ENCODE measurements at places on chromosomes 2 and 18.
A peak's percentile ranks its signal among the peaks of the same experiment; 100 is the strongest.

- peak; percentile 37 for DNase-seq
Measured at GRCh38 chr2:120526047-120526562, 180.2 kb downstream of the INHBB start.

GRCh38 chr18:60196836-60197606, 175.6 kb downstream of the MC4R start:
- no peak for DNase-seq

DNA sequence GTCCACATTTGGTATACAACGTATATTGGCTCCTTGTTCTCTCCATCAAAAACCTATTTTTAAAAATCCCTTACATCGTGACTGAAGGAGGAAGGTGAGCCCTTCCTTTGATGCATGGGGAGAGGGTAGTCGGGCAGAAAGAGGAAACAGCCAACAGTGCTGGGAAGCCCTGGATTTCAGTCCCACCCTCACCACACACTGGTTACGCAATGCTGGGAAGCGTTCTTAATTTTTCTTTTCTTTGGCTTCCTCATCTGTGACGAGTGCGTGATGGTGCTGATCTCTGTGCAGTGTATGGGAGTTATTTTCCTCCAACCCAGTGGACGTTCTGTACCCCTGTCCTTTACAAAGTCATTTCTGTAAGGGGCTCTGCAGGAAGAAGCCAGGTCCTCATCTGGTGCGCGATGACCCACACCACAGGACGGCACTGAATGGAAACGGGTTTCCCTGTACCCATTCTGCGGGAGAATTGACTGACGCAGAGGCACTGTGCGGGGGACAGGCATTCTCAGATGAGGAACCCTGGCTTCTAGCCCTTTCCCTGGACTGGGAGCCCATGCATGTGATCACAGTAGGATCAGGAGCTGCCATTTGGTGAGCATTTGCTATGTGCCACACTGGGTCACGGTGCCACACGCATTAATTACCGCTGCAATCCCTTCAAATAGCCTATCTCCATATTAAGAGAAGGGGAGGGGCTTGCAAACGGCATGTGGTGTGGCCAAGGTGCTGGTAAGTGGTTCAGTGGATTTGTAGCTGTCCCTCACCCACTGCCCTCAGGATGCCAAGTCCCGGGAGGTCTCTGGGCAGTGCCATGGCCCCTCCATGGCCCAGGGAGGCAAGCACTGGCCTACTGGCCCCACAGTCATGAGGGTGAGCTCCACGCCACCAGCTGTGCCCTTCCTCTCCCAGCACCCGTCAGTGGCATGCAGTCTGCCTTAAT, 4.3 kb downstream of the COLEC11 start:
- DNase-seq, result no peak

GRCh38 chr2:38462121-38462661, 85.1 kb upstream of the ATL2 start:
- DNase-seq, result no peak

DNA sequence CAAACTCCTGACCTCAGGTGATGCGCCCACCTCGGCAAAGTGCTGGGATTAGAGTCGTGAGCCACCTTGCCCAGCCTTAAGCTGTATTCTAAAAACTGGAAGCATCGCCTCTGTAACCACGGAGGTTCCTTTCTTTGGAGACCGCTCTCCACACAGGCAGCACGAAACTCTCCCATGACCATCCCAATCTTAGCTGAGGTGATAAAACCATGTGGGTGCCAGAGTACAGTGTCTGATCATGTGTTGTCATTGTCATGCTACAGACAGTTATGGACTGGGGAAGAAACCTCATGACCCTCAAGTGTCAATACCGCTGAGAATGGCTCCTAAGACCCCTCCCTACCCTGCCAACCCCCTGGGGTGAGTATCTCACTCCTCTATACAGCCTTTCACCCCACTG, 41.4 kb upstream of the EPG5 start:
- DNase-seq, result no peak

- no peak for DNase-seq
Measured at GRCh38 chr18:21458310-21458709, 142.2 kb downstream of the ESCO1 start.

DNA sequence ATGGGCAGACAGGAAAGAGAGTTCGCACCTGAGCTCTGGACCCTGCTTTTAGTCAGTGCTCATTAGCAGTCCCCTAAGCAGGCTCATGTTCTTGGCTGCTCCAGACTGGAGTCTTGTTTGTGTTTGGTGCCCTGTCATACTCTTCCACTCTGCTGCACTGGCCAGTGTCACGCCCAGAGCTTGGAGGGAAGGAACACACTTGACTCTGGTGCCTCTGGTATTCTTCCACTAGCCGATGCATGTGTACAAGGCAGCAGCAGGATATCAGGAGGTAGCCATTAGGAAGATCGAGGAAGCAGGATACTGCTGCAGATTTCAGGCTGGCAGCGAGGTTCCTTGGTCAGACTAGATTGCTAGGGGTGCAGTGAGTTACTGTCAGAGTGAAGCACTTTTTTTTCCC, 81.4 kb upstream of the B3GNT2 start:
- DNase-seq, result no peak

DNA sequence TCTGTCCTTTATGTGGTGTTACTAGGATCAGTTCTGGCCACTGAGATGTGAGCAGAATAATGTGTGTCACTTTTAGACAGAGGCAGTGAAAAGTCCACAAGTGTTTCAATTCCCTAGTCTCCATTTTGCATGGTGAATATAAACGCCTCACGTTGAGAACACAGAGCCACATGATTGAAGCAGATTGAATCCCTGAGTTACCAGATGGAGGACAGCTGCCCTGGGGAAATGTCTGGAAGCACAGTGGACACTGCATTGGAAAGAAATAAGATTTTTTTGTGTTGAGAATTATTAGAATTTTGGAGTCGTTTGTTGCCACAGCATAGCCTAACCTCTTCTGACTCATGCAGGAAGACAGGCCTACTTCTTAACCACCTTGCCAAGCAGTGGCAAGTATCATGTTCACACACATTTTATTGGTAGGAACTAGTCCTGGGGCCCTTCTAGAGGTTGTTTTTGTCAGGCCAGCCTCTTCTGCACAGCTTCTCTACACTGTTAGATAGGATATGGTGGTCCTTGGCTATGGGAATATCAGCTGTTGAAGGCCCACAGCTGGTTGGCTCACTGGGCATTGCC, 188.6 kb downstream of the TMEM182 start:
- DNase-seq, result no peak

DNA sequence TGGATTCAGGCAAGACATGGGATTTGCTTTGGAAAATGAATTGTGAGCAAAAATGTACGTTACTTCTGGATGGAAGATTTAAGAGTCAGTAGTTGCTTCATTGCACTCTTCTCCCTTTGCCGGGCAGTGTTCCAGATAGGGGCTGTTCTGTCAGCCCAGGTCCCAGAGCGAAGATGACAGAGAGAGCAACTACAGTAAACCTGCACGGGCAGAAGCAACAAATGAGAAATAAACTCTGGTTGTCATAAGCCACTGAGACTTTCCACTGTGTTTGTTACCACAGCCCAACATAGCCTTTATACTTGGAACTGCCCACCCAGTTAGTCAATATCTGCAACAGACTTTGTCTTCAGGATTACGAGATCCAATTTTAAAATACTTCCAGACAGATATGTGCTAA, 83.3 kb downstream of the CACNB4 start:
- no peak for DNase-seq

- no peak for DNase-seq
Measured at GRCh38 chr2:1642066-1642861, 102.1 kb downstream of the PXDN start.

DNA sequence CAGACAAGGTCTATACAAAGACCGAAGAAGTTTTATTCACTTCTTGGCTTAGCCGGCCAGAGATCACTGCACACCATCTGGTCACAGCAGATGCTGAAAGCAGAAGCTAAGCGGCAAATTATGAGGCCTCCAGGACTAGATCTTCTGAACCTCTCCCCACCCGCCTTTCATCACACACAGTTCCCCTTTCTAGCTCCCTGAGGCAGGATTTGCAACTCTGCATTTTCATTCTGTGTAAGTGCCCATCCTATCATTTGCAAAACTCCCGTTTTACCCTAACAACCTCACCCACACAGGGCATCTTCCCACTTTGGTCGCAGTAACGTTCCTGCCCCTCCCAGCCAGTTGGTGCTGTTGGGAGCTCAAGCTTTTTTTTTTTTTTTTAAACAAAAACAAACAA, 3.1 kb upstream of the MOB1A start:
- DNase-seq, result no peak

DNA sequence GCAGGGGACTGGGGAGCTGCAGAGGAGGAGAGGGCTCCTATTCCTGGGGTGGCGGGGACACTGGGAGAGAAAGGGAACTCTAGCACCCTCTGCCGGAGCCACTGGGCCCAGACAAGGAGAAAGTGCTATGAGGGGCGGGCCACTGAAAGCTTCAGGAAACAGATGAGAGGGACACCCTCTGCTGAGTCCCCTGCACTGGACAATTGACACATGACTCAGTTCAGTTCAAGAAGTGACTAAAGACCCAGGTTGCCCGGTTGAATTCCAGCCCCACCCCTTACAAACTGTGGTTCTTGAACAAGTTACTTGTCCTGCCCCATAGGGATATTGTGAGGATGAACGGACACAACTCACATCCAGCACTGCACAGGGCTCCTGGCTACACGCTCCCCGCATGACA, 5.0 kb downstream of the RUFY4 start:
- DNase-seq, result peak; percentile 76

GRCh38 chr2:199777315-199777714, 73.7 kb downstream of the FTCDNL1 start:
- DNase-seq, result no peak

DNA sequence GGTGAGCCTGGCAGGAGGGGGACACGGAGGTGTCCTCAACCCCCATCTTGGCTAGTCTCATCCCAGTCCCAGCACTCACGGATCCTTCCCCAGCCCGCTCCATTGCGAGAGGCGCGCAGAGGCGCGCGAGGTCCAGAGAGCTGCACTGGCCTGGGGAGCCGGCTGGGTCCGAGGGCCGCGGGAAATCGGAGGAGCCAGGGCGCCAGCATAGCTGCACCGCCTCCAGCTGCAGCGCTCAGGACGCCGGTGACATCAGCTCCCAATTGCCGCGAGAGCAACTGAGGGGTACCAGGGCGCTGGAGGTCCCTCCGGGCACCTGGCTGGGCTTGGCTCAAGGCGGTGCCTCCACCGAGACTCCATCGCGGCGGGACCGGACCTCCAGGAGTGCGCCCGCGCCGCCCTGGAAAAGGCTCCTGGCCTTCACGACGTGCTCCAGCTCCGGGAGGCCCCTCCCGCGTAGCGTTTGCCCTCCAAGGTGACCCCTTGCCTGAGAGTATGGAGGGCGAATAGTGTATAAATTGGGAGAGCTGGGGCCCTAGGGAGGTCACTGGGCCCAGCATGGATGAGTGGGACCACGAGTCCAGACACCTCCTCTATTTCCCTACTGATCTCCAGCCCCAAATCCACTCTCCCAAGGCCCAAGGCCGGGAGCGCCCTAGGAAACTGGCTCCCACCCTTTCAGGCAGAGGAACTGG, 5.5 kb downstream of the RTKN start:
- DNase-seq, result no peak

DNA sequence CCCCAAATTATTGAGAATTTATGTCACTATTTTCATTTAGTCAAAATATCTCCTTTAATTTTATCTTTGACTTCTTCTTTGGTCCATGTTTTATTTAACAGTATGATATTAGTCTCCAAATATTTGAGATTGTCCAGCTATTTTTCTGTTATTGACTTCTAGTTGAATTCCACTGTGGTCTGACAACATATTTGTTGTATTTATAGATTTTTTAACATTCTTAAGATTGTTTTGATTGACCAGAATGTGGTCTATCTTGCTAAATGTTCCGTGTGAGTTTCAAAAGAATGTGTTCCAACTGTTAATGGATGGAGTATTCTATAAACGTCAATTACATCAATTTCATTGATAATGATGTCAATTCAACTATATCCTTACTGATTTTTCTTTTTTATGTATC, 1452.1 kb downstream of the SUCLG1 start:
- DNase-seq, result no peak

- DNase-seq, result no peak
Measured at GRCh38 chr2:54479424-54479823, 23.3 kb downstream of the SPTBN1 start.

DNA sequence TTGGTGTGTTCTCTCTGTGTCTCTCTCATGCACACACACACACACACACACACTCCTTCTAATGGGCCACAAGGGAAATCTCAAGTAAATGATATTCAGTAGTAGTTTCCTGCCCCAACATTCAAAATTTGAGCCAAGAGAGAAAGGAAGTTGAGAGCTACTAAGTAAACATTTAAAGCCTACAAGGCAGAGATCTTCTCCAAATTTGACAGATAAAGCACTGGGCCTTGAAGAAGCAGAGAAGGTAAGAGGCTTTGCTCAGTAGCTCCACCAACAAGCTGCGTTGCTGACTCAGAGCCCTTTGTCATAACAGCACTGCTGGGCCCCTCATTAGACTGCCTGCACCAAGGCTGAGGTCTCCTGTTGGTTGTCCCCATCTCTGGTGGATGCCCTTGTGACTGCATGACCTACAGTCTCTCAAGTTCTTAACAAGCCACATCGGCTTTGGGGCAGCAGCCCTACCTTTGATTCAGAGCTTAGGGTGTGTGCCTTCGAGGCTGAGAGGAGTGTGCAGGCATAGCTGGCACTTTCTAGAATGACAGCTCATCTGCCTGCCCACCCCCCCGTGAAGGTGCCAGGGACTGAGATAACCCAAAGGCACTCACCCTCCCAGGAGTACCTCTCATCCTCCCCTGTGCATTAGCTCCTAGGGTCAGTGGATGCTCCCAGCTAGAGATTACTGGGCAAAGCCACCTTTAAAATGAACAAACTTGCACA, 32.3 kb upstream of the NEB start:
- DNase-seq, result no peak

DNA sequence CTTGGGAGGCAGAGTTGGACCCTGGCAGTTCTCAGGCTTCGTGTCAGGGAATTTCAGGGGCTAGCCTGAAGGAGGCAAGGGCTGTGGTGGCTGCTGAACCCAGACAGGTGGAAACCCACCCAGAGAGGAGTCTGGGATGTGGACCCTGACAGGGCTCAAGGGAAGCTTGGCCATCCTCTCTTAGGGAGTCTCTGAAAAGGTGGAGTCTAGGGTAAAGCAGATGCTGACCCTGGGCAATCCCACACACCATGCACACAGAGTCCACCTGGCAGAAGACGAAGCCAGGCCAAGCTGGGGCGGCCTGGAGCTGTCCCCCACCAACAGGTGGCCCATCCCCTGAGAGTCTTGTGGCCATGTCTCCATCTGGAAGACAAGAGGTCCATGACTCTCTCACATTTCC, 41.2 kb upstream of the TEX51 start:
- DNase-seq, result no peak

DNA sequence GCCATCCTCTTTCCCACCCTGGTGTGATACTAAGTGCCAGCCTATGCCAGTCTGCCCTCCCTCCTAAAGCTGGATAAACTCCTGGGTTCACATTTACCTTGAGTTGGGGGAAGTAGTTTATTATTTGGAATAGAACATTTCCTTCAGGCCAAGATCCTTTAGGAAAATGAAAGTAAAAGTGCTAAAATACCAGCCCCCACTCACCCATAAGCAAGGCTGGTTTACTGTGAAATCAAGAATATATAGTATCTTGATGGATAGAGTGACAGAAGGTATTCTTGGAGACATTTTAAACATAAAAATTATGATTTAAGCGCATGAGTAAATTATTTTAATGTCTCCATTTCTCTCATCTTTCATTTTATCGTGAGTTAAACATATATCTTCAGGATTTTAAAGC, 27.1 kb downstream of the ZNF532 start:
- no peak for DNase-seq

All from neural progenitor cell (in vitro differentiated cells).